ENCODE measurements at places on chromosomes 12 and 14.

- DNase-seq, result no peak
These were observed 9.0 kb downstream of the KCTD10 start for GRCh38 chr12:109467978-109468676.

DNA sequence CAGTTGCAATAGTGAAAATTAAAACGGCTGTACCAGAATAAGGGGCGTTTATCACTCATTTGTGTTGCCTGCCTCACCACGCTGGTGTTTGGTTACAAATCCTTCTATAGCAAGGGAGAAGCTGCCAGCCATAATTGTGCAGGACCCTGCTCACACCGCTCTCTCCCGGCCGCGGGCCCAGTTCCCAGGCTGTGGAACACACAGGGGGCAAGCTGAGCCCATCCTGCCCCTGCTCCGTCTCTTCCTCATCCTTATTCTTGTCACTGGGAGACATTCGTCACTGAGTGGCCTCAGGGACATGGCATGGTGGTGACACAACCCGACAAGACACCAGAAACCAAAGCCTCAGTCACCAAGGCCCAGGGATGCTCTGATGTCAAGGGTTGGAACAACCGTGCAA lies 116.3 kb upstream of the FKBP4 start:
- DNase-seq, result no peak

GRCh38 chr12:109273354-109273753 lies 35.7 kb downstream of the FOXN4 start:
- DNase-seq, result no peak

- no peak for DNase-seq
These were observed 64.4 kb downstream of the ZFC3H1 start for GRCh38 chr12:71599210-71599609.

- DNase-seq, result peak; percentile 76
These were observed 470.3 kb downstream of the FOXG1 start for GRCh38 chr14:29236848-29237247.

DNA sequence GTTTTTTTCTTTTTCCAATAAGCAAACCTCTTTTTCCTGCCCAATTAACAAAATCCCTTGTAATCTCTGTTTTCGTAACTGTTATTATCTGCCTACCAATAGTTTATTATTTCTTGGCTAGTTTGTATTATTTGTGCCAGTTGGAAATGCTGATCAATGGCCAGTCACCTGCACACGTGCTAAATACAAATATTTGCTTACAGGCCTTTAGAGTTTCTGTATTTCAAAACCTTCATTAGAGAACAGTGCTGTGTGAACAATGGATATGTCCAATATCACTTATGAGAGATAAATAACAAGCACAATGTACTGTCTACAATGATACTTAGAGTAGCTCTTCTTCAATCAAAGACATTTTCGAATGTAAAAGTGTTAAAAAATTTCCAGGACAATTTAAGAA lies 10.8 kb upstream of the DYRK2 start:
- no peak for DNase-seq

DNA sequence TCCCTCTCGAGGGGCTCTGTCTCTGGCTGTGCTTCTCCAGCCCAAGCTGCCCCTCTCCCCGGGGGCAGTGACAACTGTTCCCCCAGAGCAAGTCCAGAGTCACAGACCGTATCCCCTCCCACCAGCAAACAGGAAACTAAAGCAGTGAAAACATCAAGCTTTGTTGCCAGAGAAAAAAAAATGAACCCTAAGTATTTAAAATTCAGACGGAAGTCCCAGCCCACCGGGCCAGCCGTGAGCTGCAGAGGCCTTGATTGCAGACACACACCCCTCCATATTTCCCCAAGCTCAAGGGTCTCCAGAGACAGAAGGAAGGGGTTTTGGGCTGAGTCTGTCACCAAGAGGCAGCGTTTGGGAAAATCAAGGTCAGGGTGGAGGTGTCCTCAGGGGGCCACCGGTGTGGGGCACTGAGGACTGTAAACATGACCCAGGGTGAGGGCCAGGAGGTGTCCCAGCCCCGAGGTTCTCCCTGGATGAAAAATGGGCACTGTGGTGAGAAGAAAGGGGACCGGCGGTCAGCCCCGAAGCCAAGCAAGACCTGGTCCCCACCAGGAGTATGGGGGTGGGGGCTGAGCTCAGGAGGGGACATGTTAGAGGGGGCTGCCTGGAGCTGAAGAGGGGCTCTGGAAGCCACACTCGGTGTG lies 7.7 kb downstream of the PHETA1 start:
- no peak for DNase-seq

GRCh38 chr14:50001151-50001998 lies 108.5 kb downstream of the ARF6 start:
- DNase-seq, result no peak

DNA sequence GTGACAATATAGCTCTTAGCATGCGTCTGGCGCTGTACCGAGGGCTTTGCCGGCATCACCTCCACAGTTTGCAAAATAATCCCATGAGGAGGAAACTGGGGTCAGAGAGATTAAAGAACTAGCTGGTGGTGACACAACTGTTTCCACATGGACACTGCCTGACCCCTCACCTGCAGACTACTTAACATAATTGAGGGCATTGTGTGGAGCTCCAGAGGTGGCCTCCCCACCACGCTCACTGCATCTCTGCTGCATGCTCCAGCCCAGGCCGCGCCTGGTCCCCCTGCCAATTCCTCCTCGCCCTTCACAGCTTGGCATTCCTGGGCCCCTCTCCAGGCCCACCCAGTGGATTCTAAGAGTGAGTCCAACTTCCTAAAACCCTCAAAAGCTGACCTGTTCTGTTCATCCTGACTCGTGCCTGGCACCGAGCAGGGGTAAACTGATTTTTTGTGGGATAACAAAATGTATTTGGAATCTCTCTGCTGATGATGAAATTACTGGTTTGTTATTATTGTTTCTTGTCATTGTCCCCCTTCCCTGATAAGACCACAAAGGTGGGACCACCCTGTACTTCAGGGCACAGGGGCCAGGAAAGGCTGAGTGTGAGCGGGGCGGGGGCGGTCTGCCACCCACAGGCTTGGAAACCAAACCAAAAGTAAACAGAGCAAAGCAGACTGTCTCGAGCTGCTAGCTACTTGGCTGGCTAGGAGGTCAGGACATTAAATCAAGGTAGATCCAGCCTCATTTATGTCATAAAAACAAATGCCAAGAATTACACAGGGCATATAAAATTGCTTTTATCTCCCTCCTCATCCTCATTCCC lies 40.6 kb downstream of the CHGA start:
- no peak for DNase-seq

- DNase-seq, result no peak
These were observed 84.8 kb downstream of the PRKCH start for GRCh38 chr14:61406198-61406597.

- no peak for DNase-seq
These were observed 20.4 kb downstream of the ACVR1B start for GRCh38 chr12:51971679-51972421.

GRCh38 chr12:15209782-15210181 lies 11.4 kb downstream of the RERG start:
- no peak for DNase-seq

DNA sequence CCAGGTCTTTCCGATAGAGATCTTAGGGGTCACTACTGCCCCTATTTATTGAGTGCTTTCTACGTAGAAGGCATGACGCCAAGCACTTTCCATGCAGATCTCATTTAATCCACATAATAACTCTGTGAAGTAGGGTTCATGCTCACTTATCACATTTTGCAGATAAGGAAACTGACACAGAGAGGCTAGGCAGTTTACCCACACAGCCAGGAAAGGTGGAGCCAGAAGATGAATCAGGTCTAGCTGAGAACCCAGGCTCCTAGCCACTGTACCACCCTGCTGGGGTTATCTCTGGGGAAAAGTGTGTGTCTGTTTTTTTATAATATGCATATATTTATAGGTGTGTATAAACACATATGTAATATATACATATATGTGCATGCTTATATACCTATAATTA lies 83.6 kb downstream of the KSR2 start:
- no peak for DNase-seq

GRCh38 chr12:122888232-122888752 lies 7.6 kb downstream of the VPS37B start:
- no peak for DNase-seq

GRCh38 chr12:101697930-101698799 lies 725 bp downstream of the CHPT1 start:
- DNase-seq, result no peak

- DNase-seq, result no peak
These were observed 12.1 kb downstream of the TCL1A start for GRCh38 chr14:95701846-95702221.

DNA sequence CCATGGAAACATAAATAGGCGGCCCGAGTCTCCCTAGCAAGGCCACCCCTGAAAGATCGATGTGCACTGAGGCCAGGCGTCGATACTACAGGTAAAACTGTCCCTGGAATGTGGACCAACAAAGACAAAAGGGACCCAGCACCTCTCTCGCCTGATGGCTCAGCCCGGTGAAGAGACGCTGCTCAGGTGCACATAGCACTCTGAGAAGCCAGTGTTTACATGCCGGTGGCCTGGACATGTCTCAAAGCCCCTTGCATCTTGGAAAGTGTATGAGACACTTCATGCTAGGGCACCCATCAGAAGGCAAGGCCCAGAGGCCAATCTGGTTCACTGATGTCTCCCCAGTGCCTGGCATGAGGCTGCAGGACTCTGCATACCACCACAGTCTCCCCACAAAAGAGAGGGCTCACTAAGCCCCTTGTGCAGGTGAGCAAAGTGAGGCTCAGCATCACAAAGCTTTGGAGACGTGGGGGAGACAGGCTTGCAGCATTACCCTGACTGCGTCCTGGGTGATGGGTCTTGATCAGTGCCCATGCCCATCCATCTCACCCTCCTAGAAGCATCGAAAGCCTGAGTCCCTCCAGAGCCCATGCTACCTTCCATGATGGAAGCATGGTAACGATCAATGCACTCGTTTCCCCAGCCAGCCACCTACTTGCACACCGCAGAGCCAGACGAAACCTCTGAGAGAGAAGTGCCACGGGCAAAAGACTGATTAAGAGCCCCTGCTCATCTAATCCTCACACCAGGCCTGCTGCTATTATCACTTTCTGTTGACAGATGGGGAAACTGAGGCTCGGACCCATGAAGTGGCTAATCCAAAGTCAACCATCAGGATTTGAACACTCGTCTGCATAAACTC lies 16.1 kb downstream of the BCL11B start:
- no peak for DNase-seq

DNA sequence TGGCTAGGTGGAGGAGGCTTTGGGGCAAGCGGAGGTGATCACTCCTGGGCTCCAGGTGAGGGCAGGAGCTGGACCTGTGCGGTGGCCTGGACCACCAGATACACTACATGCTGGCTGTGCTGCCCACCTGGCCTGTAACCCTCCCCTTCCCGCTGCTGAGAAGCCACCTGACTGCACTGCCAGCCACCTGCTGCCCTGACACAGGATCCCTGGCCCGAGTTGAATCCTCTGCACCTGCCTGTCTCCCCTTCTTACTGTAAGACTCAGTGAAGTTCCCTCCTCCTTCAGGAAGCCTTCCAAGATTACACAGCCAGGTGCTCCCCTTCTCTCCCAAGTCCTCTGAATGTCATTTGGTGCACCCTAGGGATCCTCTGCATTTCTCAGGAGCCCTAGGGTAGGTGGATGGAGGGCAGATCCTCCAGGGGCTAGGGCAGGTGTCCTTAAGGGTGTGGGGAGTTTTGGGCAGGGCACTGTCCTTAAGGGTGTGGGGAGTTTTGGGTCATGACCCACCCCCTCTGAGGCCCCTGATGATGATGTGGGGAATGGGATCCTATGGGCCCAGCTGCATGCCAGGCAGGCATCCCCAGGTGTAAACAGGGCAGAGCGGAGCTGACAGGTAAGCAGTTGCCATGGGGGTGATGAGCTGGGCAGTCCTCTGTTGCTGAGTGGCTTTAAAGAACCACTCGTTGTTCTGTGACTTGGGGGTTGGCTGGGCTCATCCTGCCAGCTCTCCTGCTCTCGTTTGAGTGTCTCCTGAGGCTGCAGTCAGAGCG lies 6.7 kb upstream of the MTA1 start:
- no peak for DNase-seq

DNA sequence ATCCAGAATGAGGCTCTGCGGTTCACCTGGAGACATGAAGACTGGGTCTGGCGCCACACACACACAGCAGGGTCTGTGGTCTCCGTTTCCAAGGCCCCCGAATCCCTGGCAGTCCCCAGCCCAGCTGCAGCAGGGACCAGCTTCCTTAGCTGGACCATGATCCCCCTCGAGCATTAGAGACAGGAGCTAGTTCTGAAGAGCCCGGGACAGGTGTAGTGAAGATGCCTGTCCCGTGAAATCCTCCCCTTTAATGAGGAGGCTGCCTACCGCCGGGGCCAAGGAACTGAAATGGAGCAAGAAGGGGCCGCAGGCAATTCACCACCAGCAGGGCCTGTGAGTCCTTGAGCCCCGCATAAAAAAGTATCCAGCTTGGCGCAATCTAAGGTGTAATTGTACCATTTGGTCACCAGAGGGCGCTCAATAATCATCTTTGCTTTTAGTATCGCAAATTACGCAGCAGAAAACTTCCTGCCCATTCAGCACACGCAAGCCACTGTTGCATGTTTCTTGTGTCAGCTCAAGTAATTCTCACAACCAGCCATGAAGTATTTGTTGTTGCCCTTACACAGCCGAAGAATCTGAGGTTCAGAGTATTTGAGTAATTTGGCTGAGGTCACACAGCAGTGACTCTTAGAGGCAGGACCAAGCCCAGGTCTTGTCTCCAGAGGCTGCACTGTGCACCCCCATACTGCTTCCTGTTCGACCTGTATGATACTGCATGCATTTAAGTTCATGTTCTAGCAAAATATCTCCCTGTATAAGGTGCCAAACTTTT lies 54.3 kb upstream of the PPP2R5C start:
- peak; percentile 66 for DNase-seq

GRCh38 chr12:9725213-9725870 lies 7.6 kb downstream of the CLECL1 start:
- no peak for DNase-seq

GRCh38 chr14:97164021-97164420 lies 366.8 kb downstream of the VRK1 start:
- no peak for DNase-seq

DNA sequence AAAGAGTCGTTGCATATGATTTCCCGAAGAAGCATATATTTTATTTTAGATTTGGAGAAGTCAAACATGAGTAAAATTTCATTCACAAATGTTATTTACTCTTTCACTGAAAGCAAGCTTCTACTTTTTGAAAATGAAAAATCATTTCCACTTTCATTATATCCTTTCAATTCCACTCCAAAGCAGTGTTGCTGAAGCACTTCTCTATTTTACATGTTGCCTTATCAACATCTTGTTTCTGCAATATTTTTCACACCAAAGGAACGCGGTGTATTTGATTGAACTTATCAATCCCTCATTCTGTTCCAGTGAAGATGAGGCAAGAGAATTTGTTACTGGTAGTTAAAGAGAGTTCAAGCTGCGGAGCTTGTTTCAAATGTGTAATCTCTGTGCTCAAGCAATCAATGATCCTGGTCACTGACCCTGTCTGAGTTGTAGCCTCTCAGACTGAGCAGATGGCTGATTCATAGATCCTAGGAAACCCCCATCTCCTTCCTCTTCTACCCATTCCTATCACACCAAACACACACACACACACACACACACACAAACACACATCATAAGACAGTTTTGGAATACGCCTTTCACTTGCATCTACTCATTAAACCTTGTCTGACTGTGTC lies 236.2 kb upstream of the FLRT2 start:
- no peak for DNase-seq
